NB4 (cell line): ENCODE measurements at places on chromosomes 13 and 19.
A peak's percentile ranks its signal among the peaks of the same experiment; 100 is the strongest.

DNA sequence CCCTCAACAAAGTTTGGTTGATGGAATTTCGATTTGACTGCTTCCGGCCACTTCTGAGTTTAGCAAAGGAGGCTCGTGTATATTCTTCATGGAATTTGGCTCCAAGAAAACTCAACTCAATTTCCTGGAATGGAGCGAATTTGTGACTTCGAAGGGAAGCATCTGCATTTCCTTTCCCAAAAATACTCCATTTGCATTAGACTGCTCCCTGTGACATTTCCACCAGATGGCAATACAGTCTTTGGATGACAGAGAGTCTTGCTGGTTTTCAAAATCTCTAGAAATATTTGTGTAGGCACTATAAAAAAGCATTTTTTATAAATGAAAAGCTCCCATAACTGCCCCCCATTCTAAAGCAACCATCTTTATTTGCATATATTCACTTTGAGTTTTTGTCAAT is 4.1 kb downstream of the C1QTNF9 start:
- DNase-seq = no peak

DNA sequence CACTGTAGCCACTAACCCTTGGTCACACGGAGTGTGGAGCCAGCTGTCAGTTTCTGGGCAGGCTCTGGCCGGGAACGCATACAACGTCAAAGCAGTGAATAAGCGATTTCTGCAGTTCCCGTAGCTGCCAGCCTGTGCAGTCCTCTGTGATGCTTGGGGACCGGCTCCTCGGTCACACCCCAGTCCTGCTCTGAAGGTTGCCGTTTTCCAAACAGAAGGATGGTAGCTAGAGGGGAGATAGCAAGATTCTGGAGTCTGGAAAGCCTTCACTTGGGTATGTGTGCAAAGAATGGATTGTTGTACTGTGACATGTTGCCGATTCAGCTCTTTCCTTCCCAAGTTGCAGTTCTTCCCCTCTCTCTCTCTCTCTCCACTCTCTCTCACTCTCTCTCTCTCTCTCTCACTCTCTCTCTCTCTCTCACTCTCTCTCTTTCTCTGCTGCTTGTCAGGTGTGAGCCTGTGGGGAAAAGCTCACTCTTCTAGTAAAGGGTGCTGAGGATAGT is 38.7 kb upstream of the C1QTNF9 start:
- peak; percentile 68 for DNase-seq

DNA sequence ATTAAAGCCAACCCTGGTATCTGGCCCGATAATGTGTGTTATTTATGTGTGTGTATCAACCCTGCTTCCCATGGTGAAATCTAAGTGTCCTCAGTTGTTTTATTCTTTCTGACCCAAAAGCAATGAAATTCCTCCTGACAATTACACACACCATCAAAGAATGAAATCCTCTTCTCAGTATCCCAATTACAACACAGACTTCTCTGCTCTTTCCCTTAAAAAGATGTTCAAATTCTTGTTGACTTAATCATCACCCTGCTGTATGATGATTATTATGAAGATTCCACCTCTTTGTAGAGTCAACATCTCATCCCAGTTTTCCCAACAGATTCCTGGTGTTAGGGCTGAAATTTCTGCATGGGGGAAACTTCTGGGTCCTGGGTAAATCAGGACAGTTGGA is 8.9 kb upstream of the TRPC4 start:
- no peak for DNase-seq

- peak; percentile 73 for DNase-seq
These were observed at the start of gene CNN2 for GRCh38 chr19:1025960-1026782. Gene CNN2 (plus strand): TSS chr19:1026608. CDS start chr19:1026662, 54 bp downstream.

GRCh38 chr19:355134-355533 is 10.5 kb upstream of the MIER2 start:
- DNase-seq = no peak

- no peak for DNase-seq
These were observed 4.9 kb downstream of the UHRF1 start for GRCh38 chr19:4913996-4914735.
